ENCODE measurements at places on chromosomes 6 and 20.

DNA sequence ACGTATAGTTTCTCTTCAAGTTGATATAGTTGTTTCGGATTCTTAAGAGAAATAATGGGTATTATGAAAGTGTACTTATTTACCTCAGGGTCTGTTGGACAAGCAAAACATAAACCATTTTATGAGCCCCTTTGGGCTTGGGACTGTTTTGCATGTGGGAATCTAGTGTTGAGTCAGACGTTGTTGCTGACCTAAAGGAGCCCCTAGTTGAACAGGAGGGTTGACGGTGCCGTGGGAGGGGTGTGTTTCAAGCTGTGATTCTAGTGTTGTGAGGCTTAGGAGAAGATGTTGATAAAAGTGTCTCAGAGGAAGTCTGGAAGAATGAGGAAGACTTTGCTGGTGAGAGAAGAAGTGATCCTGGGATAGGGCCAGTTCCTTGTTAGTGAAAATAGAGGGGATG lies 140.0 kb downstream of the ARID1B start:
- DNase-seq, result no peak

DNA sequence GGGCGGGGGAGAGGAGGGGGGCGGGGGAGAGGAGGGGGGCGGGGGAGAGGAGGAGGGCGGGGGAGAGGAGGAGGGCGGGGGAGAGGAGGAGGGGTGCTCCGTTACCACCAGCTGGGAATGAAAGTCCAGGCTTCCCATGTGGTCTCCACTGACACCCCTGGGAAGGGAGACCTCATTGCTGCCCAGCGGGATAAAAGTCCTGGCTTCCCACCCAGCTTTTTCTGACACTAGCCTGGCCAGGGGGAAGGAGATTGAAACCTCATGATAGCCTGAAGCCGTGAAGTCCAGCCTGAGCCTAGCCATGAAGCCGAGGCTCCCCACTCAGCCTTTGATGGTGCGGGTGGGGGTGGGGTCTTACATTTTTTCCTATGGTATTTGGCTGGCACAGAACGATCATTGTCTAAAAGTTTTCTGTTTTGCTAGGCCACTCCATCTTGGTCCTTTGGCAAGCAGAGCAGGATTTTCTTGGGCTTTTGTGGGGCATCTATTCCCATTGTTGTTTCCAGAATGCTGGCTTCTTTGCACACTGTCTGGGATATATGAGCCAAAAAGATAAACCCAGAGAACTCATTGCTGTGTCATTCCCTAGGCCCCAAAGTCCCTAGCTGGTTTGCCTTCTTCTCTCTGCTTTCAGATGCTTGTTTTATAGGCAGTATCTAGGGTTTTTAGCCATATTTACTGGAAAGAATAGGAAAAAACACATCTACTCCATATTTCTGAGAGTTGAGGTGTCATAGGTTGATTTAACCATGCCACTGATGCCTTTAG lies 67.9 kb upstream of the RNF24 start:
- DNase-seq, result no peak

GRCh38 chr6:150153905-150154492 lies 11.2 kb downstream of the PPP1R14C start:
- DNase-seq, result no peak

DNA sequence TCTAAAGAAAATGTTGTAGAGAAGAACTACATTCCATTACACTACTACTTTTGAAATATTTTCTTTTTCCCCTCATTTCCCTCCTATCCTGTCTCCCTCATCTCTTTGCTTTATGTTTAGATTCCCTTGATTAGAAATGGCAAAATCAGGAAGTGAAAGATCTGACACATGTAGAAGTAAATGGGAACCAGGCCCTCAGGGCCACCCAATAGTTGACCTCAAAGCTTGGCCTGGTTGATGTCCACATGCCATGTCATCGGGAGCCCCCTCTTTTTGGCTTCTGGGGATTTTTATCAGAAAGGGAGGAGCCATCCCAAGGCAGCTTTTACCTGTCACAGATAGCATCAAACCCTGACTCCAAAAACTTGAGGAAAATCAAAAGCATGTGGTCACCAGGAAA lies 168.3 kb upstream of the ECI2 start:
- no peak for DNase-seq

GRCh38 chr6:36863670-36864540 lies 10.7 kb downstream of the PPIL1 start:
- DNase-seq, result no peak

DNA sequence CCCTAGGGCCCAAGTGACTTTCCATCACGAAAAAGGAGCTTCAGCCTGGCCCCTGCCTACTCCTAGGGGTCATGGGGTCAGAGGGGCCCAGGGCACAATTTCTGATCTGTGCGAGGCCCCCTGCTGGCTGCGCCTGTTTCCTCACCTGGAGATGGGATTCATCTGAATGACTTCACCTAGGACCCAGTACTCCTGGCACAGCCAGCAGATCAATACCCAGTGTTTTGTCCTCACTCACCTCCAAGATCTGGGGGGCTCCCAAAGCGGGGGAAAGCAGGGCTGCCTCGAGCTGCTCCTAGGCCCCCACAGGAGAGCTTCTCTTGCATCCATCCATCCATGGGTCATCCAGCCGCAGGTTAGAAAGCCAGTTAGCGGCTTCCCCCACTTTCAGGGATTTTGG lies 33.8 kb downstream of the CD40 start:
- no peak for DNase-seq

DNA sequence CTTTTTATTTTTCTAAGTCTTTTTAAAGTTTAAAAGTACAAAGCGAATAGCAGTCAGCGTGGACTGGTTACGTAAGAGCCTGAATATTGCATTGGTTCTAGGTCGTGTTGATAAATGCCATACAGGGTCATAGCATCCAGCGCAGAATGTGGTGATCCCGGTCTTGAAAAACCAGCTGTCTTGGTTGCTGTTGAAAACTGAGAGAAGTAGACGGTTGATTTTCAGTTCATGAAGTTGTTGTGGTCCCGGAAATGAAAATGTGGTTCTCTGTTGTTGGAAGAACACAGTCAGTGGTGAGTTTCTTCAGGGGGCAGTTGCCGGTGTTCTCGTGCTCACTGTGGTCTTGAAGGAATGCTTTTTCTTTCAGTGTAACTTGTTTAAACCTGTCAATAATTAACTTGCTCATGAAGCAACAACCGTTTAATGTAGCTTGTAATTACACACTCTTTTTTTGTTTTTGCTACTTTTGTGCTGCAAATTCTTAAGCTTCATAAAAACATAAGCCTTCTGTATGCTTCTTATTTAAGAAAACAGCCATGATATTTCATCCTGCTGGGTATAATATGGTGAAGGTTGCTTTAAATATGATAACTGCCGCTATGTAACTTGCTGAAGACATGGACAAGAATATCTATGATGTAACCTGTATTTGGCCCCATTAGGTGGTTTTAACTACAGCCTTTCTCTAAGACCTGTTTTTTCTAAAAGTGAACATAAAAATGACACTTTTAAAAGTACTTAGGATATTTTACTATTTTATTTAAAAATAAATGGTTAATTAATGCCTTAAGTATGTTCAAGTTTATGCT lies 64.8 kb upstream of the KIF25 start:
- DNase-seq, result no peak

DNA sequence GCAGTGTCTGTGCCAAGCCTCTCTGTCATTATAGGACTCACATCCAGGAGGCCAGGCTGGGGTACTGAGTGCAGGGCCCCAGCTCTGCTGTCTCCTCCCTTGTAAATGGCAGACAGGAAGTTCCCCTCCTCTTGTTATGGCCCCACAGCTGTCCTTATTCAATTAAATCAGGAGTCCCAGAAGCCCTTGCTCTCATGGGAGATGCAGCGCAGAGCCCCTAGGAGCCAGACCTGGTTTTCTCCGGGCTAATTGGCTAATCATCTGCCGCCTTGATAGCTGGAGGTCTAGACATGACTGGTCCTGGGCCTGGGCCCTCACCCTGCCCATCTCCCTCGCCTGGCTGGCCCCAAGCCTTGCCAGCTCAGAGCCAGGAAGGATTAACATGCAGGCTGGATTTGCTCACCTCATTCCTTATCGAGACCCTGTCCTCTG lies 172.0 kb downstream of the VEGFA start:
- no peak for DNase-seq

DNA sequence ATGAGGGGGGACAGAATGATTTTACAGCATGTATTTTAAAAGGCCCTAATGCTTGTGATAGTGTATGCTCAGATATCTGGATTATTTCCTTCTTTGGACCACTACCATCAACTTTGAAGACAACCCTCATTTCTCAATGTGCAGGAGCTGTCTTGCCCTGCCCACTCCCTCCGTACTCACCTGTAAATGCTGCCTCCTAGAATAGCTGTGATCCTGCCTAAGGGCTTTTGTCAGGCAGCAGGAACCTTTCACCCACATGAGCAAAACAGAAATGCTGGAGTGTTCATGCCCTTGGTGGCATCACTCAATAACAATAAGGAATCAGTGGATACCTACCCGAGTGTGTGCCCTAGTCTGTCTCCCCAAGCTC lies 723.6 kb upstream of the FLRT3 start:
- DNase-seq, result no peak

DNA sequence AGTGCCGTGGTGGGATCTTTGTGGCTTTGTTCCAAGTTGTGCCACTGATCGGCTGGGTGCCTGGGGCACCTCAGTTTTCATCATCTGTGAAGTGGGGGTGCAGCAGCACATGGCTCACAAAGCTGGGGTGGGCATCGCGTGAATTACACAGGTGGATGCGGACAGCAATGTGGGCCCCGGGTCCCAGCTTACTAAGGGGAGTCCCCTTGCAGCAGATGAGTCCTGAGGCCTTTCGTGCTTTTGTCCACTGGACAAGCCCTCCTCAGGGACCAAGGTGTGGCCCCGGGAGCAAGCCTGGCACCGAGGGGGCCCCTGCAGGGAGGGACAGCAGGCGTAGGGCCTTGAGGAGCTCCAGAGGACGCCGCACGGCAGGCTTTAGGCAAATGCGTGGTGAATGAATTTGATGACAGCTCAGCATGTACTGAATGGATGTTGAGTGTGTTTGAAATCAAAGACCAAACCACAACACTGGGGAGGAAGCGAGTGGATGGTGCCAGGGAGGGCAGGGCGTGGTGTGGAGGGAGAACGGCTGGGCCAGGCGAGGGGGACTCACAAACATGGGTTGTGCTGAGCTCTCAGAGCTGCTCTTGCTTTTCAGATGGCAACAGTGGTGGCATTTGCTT lies 53.2 kb downstream of the IRF4 start:
- DNase-seq, result no peak

- no peak for DNase-seq
Observed at GRCh38 chr20:48722737-48723191, 105.0 kb downstream of the PREX1 start.

- no peak for DNase-seq
Observed at GRCh38 chr6:125985522-125985921, 818 bp upstream of the TRMT11 start.

GRCh38 chr20:55540013-55540412 lies 465.3 kb downstream of the CBLN4 start:
- no peak for DNase-seq

GRCh38 chr6:61867635-61868034 lies 418.4 kb downstream of the KHDRBS2 start:
- no peak for DNase-seq

- DNase-seq, result no peak
Observed at GRCh38 chr6:3386374-3386857, 70.4 kb downstream of the SLC22A23 start.

- no peak for DNase-seq
Observed at GRCh38 chr20:51003753-51004152, 19.2 kb downstream of the KCNG1 start.

GRCh38 chr6:157148391-157149323 lies 174.7 kb downstream of the TMEM242 start:
- no peak for DNase-seq

DNA sequence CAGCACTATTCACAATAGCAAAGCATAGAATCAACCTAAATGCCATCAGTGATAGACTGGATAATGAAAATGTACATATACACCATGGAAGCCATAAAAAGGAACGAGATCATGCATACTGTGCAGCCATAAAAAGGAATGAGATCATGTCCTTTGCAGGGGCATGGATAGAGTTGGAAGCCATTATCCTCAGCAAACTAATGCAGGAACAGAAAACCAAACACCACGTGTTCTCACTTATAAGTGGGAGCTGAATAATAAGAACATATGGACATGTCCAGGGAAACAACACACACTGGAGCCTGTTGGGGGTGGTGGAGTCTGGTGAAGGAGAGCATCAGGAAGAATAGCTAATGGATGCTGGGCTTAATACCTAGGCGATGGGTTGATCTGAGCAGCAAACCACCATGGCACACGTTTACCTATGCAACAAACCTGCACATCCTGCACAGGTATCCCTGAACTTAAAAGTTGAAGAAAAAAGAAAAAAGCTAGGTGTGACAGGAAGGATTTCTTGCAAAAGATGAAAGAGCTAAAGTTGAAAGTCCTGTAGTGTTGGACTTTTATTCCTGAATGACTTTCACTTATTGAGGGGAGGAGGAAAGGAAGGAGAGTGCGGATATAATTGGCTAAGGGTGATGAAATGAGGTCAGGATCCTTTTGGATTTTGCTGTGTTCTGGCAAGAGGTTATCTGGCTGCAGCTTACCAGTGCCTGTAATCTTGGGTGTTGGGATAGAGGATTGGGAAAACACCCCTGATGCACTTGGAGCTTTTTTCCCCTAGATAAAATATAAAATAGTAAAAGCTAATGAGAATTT lies 8.5 kb downstream of the TRMT11 start:
- no peak for DNase-seq

GRCh38 chr20:57930351-57930750 lies 220.5 kb upstream of the PMEPA1 start:
- DNase-seq, result no peak
